NCI-H2227 treated with DMSO at 0.1 percent for 48 hours (cell line): ENCODE measurements at places on chromosomes 6 and 20.

DNA sequence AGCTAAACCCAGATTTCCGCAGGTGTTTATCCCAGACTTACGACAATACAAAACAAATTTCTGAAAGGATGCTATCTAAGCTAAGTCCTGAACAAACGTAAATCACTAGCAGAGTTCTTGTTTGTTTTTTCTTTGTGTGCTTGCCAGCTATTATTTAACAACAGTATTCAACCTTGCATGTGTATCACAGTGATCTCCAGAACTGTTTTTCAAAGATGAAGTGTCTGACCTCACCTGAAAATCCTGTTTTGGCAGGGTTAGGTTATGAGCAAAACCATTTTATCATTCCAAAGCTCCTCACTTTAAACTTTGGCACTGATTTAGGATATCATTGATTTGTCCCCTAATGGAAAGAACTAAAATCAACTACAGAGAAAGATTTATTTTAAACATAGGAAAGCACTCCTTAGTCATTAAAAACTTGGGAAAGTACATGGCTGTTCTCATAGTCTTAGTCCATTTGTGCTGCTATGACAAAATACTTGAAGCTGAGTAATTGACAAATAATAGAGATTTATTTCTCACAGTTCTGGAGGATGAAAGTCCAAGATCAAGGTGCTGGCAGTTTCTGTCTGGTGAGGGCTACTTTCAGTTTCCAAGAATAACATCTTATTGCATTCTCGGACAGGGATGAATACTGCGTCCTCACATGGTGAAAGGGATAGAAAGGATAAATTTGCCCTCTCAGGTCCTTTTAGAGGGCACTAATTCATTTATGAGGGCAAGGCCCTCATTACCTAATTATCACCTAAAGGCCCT lies 20.8 kb upstream of the BMP5 start:
- DNase-seq, result no peak

- no peak for DNase-seq
These were observed 73.7 kb downstream of the SHPRH start for GRCh38 chr6:145890422-145890821.

GRCh38 chr6:146028252-146028795 lies 538 bp upstream of the GRM1 start:
- DNase-seq, result no peak

DNA sequence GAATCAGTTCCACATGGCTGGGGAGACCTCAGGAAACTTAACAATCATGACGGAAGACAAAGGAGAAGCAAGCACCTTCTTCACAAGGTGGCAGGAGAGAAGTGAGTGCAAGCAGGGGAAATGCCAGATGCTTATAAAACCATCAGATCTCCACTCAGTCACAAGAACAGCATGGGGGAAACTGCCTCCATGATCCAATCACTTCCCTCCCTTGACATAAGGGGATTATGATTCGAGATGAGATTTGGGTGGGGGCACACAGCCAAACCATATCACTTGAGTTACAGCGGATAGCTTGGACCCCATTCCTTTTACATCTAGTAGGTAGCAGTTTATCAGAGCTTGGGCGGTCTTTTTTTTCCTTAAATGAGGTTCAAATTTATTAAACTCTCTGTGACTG lies 19.1 kb downstream of the AFDN start:
- DNase-seq, result no peak

DNA sequence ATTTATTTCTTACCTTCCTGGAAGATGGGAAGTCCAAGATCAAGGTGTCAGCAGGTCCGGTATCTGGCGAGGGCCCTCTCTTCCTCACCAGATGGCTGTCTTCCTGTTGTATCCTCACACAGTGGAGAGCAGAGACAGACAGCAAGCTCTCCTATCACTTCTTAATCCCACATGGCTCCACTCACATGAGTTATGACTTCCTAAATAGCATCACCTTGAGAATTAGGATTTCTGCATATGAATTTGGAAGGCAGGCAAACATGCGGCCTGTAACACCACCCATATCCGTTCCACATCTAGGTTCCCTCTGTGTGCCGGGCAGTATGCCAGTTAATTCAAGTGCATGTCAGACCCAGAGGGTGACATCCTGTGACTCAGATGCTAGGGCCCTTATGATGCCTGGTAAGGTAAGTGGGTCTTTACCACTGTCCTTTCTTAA lies 2.1 kb downstream of the RAET1E start:
- no peak for DNase-seq

DNA sequence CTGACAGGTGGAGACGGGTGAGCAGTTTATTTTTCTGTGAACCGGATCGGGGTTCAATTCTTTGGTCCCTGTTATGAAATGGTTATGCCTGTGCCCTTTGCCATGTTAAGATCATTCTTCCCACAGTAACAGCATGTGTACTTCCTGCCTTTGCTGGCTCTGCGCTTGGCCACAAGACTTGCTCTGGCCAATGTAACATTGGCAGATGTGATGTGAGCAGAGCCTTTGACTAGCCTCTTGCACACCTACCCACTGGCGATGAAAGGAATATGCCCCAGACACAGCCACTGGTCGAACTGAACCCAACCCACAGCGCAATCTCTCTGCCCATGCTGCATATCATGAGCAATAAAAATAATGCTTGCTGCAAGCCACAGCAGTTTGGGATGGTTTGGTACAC lies 31.9 kb downstream of the JAG1 start:
- no peak for DNase-seq

GRCh38 chr6:125827788-125828320 lies 37.1 kb downstream of the NCOA7 start:
- no peak for DNase-seq

- no peak for DNase-seq
These were observed 630.8 kb upstream of the IMPG1 start for GRCh38 chr6:76703285-76703684.

- no peak for DNase-seq
These were observed 1.6 kb upstream of the SLC35B2 start for GRCh38 chr6:44258921-44259320.

DNA sequence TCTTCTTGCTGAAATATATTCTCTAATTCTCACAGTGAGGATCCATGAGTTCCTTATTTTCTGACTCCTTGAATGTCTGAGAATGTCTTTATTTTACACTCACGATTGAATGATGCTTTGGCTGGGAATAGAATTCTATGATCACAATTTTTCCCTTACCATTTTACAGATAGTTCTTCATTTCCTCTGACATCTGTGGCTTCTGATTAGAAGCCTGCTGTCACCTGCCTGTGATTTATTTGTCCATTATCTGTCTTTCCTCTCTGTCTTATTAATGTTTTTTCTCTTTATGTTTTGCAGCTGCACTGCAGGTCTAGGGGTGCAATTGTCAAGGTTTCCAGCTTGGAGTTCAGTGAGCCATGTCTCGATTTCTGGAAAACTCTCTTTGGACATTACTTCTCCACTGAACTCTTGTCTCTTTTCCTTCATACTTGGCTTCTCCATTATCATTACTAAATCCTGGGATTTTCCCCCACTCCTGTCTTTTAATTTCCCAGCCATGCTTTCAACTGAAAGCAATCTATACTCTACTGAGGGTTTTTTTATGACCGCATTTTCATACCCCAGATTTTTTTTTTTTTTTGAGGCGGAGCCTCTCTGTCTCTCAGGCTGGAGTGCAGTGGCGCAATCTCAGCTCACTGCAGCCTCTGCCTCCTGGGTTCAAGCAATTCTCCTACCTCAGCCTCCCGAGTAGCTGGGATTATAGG lies 121.2 kb upstream of the PRND start:
- no peak for DNase-seq

DNA sequence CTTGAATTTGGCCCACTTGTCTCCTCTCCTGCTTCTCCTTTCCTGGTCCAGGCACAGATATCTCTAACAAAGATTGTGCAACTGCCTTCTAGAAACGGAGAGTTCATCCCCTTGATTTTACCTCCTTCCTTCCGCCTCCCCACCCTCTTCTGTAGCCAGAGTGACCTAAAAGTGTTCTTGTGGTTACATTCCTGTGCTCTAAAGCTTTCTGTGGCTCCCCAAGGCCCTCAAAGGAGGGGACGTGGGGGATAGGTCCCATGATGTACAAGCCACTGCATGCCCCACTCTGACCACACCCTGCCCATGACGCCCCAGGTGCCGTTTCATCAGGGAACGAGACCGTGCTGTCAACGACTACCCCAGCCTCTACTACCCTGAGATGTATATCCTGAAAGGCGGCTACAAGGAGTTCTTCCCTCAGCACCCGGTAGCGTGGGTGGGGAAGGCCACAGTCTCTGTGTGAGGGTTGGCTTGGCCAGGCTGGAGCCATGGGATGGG lies 8.2 kb downstream of the CDC25B start:
- DNase-seq, result no peak

DNA sequence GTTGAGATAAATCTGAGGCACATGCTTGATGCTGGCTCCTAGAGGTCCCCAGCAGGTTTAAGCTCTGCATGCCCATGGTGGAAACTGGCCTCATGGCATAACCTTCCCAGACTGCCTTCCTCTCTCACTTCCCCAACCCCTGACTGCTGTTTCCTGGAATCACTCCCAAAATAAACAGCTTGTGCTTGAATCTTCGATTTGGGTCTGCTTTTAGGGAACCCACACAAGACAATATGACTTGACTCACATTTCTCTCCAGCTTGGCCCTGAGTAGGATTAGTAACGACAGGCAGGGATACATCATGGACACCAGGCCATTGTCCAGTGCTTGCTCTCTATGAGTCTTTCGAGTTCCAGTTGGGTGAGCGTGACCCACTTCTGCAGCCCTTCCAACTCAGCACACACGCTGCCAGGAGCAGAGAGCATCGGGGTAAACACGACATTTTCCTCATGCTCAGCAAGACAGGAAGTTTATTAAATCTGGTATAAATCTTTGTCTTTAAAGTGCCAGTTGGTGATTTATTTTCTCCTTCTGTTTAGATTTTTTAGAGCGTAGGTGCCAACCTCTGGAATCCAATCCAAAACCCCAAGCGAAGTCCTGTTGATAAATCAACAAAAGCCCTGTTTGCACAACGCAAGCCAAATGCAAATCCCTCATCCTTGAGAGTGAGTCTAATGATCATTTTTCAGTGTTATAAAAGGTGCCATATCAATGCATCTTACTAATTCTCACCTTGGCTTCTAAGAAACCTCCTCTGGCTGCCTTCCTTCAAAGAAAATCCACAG lies 135.0 kb downstream of the FOXA2 start:
- DNase-seq, result no peak

DNA sequence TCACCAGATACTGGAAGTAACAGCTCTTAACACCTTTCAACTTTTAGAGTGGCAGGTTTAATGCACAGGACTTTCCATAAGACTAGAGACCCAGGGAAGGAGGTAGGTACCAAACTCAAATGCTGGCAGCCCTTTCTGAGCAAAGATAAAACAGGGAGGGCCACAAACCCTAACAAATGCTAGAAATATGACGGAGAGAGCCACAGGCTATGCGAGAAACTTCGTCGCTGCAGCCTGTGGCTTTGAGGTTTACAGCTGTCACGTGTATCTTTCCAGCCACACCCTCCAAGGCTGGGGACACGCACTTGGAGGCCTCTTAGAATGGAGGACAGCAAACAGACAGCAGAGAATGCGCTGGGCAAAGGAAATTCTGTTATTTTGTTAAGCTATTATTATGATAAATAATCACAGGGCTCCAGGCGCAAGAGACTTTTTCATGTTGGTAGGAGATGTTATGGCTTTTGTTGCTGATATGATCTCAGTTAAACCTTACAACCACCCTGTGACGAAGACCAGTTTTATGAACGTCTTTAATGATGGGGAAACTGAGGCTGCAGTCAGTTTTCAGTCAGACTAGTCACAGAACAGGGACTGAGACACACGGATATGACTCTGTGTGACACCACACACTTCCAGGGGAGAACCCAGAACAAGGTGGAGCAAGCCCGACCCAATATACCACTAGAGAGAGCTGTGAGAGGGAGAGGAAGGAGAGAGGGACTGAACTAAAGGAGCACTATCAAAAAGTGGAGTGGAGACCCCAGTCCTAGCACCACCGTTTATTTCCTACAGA lies 2.0 kb downstream of the TRAM2 start:
- no peak for DNase-seq

DNA sequence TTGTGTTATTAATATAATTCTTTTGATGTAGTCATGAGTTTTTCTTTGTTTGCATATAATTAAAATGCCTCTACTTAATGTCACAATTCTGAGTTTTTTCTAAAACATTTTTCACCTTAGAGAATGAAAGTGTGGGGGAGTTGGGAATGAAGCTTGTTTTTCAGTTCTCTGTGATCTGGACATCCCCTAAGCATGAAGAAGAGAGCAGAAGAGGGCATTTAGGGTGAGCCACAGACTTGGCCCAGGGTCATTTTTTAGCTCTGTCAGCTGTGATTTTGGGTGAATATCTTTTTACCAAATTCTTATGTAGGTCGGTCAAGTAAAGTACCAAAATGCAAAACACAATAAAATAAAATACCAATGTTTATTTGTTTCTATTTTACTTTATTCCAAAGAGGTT lies 3.9 kb downstream of the OTOR start:
- no peak for DNase-seq

GRCh38 chr6:27279513-27280063 lies 32.1 kb downstream of the PRSS16 start:
- no peak for DNase-seq

GRCh38 chr6:36756786-36757185 lies 59.2 kb downstream of the RAB44 start:
- DNase-seq, result no peak

DNA sequence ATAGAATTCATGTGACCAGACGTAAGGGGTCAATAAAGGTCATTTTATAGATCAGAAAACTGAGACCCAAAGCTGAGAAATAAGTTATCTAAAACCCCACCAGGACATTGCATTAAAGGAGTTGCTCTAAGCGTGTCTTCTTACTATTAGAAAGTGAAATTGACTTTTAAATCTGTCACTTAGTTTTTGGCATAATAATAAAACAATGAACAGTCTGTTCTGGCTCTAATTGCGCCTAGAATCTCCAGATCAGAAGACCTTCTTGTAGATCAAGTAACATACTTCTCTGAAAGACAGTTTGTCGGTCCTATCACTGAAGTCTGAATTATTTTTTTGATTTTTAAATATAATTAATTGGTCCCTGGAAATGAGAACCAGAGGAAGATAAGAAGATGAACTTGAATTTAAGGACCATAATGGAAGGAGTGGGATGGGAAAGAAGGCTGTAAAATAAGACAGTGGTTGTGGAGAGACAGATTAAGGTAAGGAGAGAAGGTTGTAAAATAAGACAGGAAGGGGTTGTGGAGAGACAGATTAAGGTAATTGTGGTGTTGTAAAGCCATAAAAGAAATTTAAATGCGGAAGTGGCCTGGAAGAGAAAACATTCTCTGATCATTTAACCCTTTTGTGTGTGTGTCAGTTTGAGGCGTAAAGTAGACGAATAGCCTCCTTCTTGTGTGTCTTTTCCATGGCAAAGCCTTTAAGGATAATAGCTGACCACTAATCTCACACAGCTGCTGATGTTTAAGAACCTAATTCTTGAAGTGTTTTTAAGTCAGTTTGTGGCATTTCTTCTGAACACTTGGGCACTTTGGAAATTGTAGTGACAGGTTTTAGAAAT lies 20.1 kb downstream of the TOP1 start:
- DNase-seq, result no peak

GRCh38 chr6:42200035-42200434 lies 5.3 kb upstream of the GUCA1B start:
- DNase-seq, result no peak
